ENCODE measurements at places on chromosomes 7 and 10.

DNA sequence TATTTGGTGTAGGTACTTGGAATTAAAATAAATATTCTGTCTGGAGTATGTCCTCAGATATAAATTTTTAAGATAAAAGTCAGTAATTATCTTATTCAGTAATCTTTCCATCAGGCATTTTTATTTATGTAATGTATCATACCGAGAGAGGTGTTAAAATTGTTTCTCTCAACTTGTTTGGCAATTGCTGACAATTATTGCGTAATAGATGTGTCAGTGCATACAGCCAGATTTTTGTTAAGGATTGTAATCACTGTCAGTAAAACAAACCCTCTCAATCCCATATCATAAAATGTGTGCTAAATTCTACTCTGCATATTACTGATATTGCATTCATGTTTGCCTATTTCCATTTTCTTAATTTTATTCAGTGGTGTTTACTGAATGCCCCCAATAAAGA, 69.2 kb downstream of the CNTNAP2 start:
- DNase-seq, result no peak

- DNase-seq, result no peak
Observed at GRCh38 chr7:110548372-110548771, 542.6 kb upstream of the LRRN3 start.

DNA sequence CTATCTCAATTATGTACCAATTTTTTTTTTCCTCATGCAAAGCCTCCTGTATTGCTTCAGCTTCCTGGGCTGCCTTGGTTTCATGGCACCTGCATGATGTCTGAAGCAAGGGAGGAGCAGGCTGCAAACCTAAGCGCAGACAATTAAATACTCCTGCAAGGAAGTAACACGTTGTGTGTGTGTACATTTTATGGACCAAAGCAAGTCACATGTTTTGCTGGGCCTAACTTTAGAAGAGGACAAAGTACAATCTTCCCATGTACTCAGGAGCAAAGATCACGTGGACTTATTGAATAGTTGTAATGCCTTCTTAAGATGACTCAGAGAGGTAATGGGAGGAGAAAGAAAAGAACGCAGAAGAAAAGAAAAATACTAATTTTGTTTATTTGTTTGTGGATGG, 944.0 kb upstream of the C7orf33 start:
- no peak for DNase-seq

DNA sequence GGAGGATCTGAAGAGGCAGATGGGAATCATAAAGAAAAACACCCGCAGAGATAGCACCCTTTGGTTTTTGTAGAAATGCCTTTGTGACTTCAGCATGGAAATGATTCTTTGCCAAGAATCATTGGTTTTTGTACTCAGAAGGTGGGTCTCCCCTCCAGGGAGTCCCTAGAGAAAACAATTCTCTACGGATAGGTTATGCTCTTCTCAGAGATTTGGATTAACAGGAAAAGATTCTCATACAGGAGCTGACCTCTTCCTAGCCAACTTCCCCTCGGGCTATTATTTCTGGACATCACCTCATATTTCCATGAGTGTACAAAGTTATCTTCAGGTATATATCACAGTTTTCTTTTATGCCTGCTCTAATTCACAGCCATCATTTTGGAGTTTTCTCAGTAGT, 274.2 kb upstream of the HABP2 start:
- no peak for DNase-seq

- no peak for DNase-seq
Observed at GRCh38 chr10:36488579-36488978, 636.8 kb upstream of the ANKRD30A start.

DNA sequence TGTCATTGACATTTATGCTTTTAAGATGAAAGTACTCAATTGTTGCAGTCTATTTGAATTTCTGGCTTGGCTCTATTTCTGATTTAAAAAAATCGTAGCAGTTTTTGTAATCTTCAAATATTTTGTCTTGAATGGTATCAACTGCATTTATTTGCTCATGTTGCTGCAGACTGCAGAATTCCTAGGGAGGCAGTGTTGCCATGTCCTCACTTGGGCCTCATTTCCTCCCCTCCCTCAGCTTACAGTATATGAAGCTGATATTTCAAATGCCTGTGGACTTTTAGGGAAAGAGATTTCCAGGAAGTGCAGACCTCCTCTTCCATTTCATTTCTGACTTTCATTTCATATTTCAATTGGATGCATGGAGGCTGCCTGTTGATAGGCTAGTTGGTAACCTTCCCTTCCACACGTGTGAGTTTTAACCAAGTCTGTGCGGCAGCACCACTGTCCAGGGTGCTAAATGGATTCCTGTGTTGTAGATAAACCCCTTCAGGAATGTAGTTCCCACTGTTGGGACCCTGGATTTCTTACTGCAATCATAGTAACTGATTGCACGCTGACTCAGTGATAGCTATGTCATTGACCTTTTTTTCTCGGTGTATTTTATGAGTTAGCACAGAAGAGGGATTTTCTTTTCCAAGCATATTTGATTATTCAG, 17.5 kb downstream of the VPS50 start:
- no peak for DNase-seq

DNA sequence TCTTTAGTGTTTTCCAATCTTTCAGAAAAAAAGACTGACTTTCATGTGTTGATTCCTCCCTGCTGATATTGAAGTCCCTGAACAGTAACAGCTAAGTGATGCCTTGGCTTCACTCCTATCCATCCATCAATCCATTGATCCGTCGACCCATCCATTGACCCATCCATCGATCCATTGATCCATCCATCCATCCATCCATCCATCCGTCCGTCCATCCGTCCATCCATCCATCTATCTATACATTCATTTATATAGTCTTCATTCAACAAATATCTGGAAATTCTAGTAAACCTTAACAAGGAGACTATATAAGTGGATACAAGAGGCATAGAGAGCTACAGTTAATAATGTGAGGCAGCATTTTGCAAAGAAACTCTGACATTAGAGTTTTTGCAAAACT, 21.6 kb upstream of the LAMB1 start:
- no peak for DNase-seq

- DNase-seq, result no peak
Observed at GRCh38 chr7:135364206-135364605, 130.6 kb downstream of the STRA8 start.

- DNase-seq, result no peak
Observed at GRCh38 chr10:85946713-85947326, 419.8 kb downstream of the GRID1 start.

DNA sequence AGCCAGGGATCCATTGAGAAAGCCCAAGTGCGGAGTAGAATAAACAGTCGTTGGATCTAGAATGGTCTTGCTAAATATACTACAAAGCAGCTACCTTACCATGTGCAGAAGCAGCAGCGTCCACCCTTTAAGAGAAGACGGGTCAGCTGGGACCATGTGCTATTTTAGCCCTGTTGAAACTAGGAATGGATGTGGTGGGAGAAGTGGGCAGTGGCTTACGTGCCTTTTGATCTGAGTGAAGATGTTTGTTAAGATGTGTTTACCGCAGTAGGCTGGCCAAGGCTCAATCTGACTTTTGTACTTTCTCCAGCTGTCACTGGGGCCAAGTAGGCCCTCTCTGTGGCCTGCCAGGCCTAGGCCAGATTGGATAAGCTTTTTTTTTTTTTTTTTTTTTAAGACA, 9.2 kb downstream of the HABP2 start:
- no peak for DNase-seq

- DNase-seq, result peak; percentile 43
Observed at GRCh38 chr10:80530251-80530650, 7.5 kb upstream of the SH2D4B start.

GRCh38 chr10:103278862-103279298, 1.9 kb downstream of the INA start:
- peak; percentile 40 for DNase-seq

GRCh38 chr10:28151636-28152035, 151.2 kb downstream of the MPP7 start:
- DNase-seq, result no peak

- no peak for DNase-seq
Observed at GRCh38 chr10:7561216-7561893, 105.4 kb downstream of the ITIH5 start.

GRCh38 chr7:112350585-112350984, 99.7 kb upstream of the IFRD1 start:
- no peak for DNase-seq

DNA sequence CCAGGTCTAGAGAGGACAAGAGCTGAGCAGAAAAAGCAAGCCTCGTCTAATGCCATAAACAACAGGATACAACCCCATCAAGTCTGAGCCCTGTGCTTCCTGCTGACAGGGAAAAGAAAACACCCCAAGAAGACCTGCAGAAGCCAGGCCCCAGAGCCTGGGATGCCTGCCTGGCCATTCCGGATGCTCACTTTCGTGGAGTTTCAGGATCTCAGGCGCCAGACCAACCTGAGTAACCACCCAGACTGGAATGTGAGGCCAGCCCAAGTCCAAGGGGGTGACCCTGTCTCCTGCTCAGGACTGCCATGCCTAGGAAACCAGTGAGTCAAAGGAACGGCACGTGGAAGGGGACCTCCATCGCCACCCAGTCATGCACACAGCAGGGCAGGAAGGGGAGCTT, 74.3 kb downstream of the PLXNA4 start:
- no peak for DNase-seq

DNA sequence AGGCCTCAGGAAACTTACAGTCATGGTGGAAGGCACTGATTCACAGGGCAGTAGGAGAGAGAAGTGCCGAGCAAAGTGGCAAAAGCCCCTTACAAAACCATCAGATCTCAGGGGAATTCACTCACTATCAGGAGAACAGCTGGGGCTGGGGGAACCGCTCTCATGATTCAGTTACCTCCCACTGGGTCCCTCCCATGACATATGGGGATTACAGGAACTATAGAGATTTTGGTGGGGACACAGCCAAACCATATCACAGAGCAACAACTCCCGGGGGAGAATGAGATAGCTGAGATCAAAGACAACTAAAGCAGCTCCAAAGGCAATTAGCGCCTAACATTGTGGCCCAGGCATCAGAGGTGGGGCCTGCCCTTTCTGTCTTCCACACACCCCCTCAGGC, 85.4 kb upstream of the VOPP1 start:
- DNase-seq, result no peak

- no peak for DNase-seq
Observed at GRCh38 chr10:124267231-124267885, 151.4 kb downstream of the OAT start.

DNA sequence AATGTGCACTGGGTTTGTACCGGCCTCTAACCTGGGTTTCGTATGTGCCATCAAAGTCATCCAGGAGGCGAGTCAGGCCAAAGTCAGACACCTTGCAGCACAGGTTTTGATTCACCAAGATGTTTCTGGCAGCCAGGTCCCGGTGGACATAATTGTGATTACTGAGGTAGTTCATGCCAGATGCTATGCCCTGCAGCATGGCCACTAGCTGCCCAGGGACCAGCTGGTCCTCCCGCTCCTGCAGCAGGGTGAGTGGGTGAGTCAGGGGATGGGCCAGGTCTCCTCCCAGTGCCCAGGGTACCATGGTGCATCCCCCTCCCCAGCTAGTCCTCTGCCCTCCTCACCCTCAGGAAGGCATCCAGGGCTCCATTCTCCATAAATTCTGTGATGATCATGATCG, 13.6 kb downstream of the ZYX start:
- DNase-seq, result no peak

DNA sequence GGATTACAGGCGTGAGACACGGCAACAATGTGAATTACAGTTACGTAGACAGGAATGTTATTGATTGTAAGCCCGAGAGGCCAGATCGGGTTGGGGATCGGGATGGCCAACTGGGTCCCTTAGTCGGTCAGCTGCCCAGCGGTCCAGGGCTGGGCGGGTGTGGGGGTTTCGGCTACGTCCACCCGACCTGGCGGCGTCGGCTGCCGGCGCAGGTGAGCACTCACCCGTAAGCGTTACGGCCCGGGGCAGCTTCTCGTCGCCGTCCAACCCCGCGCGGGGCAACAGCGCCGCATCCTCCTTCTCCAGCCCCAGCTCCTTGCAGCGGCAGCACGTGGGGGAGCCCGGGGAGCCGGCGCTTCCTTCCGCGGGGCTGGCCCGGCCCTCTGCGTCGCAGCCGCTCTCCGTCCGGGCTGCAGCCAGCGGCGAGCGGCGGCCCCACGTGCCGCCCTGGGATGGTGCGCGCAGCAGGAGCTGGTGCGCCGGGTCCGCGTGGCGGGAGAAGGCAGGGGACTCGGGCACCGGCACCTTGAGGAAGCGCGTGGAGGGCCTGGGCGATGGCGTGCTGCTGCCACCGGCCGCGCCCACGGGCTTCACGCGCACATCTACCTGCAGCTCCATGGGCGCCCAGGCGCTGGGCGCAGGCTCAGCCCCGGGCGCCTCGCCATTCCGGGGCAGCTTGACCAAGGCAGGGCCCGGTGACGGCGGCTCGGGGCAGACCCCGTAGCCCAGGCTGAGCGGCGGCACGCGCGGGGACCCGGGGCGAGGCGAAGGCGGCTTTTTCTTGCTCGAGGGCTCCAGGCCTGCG, 609 bp downstream of the KLRG2 start:
- no peak for DNase-seq

GRCh38 chr10:102965311-102965851, 47.3 kb downstream of the CNNM2 start:
- DNase-seq, result no peak

- no peak for DNase-seq
Observed at GRCh38 chr7:44286618-44287487, 38.5 kb downstream of the CAMK2B start.
